Tibial nerve (tissue), 4 donors: ENCODE measurements at places on chromosomes 6 and 20.

DNA sequence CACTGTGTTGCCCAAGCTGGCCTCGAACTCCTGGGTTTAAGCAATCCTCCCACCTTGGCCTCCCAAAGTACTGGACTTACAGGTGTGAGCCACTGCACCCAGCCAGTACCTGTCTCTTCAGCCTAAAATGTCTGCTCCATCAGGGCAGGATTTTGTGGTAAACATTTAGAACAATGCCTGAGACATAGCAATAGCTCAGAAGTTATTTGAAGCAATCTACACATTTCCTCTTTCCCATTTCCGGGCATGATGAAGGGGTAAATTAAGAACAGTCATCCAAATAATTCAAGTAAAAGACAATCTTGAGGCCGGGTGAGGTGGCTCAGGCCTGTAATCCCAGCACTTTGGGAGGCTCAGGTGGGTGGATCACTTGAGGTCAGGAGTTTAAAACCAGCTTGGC is 69.0 kb upstream of the ZNF217 start:
- no peak for DNase-seq

GRCh38 chr6:20688710-20689500 is 154.6 kb downstream of the CDKAL1 start:
- DNase-seq: no peak

DNA sequence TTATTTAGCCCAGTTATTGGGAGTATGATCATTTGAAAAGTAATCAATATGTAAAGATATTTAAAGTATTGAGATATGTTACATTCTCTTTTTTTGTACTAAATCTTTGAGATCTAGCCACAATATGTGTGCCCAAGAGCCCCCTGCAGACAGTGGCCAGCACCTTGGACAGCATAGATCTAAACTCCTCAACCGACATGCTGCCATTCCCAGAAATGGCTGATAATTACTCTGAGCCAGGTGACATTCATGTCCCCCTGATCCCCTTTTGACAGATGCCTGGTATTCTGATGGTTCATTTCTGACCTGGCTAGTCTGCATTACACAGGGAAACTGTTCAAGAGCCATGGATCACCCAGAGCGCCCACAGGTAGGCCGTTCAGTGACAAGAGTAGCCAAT is 177.1 kb downstream of the ZDHHC14 start:
- DNase-seq: no peak

DNA sequence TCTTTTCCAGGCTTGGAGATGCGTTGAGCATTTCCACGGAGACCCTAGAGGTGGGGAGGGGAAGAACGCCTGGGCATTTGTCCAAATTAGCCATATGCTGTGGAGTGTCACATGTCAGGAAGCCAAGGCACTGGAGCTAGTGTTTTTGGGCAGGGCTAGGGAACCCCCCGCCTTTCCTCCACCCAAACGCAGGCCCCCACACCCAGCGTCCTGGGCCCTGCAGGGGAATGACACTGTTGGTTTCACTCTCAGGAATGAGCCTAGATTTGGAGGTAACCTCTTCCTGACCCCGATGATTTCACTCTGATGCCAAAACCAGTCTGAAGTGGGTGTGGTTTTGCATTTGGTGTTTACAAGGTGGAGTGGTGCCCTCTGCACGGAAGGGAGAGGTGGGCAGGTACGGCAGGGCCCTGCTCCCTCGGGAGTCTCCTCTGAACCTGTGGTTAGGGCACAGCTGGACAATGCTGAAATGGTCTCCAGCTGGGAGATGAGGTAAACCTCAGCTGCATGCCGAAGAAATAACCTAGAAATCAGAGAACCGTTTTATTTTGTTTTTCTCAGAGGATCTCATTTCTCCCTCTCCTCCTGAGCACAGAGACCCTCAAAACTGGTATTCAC is 29.5 kb downstream of the MTHFD1L start:
- DNase-seq: peak; percentile 24

DNA sequence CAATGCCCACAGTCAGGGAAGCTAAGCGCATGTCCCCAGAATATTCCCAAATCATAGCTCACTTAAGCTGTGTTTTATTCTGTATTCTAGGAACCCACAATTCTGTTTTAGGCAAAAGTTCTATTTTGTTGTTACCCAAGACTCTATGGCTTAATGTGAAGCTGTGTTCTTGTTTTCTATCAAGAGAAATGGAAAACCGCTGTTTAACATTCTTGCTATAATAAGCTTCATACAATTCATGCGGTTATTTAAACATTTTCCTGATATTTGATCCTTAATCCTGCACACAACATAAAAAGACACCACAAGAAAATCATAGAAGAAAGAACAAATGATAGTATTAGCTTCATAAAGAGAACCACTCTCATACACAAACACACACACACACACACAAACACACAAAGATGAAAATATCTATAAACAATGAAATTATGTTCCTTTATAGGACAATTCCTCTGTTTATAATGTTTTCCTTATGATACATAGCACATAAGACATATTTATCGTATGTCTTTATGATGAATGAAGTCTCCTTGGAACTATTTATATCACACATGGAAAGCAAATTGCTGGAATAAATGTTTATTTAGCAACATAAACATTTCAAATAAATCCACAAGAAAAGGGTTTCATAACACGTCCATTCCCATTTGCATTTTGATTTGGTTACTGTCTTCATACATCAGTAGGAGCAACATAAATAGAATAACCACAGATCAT is 16.4 kb upstream of the COL21A1 start:
- no peak for DNase-seq

GRCh38 chr20:50305636-50306477 is 115.2 kb downstream of the CEBPB start:
- peak; percentile 58 for DNase-seq

- DNase-seq: no peak
These were observed 12.0 kb downstream of the ADRM1 start for GRCh38 chr20:62314711-62315302.

DNA sequence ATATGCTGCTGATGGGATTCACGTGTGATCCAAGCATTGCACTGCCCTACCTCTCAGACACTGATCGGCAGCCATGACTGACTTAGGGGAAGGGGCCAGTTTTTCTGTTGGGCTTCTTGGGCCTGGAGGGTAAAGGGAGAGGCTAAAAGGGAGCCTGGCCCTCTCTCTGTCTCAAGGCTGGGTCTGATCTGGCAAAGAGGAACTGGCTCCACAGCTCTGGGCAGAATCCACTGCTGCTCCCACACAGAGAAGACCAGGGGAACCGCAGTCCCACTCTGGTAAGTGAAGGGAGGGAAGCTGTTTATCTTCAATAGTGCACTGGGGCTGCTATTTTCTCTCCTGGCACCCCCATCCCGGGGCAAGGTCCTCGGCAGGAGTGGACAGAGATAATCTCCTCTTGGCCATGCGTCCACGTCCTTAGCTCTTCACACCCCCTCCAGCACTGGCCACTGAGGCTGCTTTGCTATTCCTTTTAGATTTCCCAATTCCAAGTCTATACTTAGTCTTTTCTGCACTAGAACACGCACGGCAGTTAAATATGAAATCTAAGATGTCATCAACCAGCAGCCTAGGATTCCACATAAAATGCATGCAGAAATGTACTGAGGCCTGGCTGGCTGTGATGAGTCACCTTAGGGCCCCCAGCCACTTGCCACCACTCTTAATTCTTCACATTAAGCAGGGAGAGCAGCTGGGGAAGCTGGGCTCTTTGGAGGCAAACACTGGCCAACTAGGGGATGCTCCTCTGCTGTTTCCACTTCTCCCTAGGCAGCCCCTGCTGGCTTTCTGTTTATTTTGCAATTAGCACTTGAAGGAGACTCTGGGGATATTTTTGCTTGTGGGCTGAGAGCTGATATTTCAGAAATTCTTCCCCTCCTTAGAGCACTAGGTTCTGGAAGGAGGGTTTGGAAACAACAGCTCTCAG is 87.8 kb upstream of the ARMC2 start:
- DNase-seq: no peak

GRCh38 chr6:81413306-81413705 is 339.2 kb downstream of the TENT5A start:
- DNase-seq: no peak

GRCh38 chr6:144912474-144912873 is 627.3 kb downstream of the UTRN start:
- no peak for DNase-seq

DNA sequence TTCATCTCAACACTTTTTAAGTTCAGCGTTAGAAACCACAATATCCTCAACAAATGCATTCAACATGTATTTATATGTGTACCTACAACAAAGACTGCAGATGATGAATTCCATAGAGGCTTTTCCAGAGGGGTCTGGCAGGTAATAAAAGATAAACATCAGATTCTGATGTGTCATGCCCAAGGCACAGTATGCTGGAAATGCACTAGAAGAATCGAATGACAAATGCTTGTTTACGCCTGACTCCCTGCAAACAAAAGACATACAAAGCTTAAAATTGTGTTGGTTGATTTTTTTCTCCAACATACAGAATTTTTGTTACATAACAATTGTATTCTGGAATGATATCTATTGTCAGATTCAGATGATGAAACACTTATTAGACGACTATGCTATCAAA is at the start of gene LGSN:
Gene LGSN (minus strand): TSS at position 45 of the 400 bp plus-strand sequence. CDS start 40 bp downstream, at position 5.
- DNase-seq: no peak

DNA sequence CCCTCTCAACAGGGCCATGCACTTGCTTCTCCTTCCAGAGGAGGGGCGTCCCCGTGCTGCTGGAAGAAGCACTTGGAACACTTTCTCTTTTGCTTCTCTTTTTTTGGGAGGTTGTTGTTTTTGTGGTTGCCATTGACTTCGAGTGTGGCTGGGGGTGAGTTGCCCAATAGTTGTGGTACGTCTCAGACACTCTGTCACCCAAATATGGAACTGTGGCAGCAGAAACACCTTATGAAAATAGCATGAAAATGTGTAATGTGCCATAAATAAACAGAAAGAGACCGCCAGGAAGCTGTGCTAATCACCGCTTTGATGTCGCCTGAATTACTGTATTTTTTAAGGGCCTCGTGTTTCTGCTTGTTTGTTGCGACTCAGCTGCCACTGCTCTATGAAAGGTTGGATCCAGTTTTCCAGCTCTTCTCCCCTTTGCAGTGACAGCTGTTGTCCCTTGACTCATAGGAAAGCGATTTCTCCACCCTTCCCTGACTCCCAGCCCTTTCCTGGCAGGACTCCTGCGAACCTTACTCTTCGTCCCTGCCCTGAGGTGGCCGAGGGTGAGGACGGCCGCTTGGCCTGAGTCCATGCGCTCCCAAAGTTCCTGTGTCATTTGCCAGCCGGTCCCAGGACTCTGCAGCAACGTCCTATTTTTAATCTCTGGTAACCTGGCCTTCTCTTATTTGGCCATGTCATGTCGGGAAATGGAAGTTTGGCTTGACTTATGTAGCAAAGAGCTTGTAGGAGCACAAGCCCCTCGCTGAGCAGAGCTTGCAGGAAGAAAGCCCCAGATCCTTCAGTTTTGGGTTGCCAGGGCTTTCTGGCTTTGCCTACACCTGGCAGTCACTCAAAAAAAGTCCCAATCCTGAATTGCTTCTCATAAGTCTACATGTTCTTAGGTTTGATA is 694.6 kb downstream of the QKI start:
- DNase-seq: no peak

DNA sequence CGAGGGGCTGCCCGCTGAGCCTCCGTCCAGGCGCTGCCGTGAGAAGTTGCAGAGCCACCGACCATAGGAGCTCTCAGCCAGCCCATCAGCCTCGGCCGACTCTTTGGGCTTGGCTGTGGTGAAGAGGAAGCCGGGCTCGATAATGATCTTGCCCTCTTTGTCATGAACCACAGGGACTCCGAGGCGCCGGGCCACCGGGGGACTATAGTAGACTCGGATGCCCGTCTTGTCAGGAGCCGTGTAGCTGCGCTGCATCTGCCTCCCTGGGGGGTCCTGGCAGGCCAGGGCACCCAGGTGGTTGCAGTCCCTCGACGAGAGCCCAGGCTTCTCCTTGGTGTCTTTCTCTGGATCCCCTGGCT is 20.5 kb upstream of the DSN1 start:
- DNase-seq: no peak

DNA sequence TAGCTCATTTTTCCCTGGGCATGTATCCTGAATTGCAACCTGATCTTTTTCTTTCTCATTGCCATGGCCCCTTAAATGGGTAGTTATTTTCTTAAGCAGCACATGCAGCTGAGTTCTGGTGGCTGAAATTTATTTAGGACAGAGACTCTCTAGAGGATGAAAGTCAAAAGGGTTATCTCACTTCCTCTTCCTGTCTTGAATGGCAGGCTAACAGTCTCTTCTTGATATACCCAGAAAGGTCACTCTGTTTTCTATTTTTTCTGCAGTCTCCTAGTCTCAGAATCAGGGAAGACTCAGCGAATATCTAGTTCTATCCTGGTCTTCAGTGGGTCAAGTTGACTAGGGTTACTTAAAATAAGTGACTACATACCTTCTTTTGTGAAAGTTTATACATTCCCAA is 243.3 kb downstream of the EPHA7 start:
- DNase-seq: no peak
